ENCODE measurements at places on chromosomes 2 and 18.

- no peak for DNase-seq
Observed at GRCh38 chr18:911486-911885, 6.8 kb downstream of the ADCYAP1 start.

DNA sequence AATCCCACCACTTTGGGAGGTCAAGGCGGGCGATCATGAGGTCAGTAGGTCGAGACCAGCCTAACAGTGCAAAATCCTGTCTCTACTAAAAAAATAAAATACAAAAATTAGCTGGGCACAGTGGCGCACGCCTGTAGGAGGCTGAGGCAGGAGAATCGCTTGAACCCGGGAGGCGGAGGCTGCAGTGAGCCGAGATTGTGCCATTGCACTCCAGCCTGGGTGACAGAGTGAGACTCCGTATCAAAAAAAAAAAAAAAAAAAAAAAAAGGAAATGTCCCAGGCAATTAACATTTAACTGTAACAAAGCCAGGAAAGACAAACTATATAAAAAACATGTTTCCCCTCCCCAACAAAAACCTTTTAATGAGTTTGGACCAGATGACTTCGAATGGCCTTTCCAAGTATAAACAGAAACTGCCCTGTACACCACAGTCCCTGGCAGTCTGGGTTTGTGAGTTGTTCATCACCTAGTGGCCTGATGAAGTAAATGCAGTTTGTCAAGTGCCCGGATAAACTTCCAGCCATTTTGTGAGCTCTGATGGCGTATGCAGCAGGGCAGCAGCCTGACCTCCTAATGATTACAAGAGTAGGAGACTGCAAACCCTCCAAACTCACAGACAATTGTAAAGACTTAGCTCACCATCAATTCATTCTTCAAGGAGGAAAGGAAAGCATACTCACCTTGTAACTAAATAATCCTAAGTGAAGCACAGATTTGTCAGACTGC lies 16.6 kb upstream of the PCBP1 start:
- peak; percentile 88 for DNase-seq

DNA sequence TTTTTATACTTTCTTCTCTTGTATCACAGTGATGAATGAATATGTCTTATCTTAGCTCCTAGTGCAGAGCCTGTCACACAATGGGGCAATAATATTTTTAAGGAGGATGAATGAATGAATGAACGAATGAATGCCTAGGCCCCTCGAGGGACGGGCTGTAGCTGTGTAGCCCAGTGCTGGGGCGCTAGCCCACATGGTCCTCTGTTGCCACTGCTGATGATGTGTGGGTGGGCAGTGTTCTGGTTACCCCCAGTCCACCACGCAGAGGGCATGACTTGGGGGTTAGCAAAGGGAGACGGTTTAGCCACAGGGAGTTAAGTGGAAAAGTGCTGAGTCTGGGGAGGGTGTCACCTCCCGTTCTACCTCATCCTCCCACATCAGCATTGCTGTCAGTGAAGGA lies 134.2 kb downstream of the SMAD7 start:
- no peak for DNase-seq

GRCh38 chr2:97870396-97870843 lies 125.3 kb downstream of the TMEM131 start:
- DNase-seq = peak; percentile 93

- no peak for DNase-seq
Observed at GRCh38 chr18:38358805-38359657, 793.4 kb upstream of the CELF4 start.

- no peak for DNase-seq
Observed at GRCh38 chr18:79681484-79682387, 2.1 kb downstream of the CTDP1 start.

DNA sequence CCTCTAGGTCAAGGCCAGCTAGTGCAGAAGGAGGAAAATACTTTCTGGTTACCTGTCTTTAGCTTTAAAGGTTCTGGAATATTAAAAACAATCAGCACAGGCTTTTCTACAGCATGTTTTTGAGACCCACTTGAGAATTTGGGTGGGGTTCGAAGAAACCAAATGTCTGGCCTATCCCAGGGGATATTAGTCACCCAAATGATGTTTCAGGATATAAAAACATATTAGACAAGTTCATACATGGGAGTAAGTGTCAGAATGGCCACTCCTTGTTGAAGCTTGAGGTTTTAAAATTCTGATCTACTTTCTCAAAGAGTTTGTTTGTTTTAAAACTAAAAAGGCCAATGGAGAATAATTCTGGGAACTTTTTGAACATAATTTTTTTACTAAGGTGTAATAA lies 158.6 kb upstream of the DLX2 start:
- DNase-seq = peak; percentile 23

DNA sequence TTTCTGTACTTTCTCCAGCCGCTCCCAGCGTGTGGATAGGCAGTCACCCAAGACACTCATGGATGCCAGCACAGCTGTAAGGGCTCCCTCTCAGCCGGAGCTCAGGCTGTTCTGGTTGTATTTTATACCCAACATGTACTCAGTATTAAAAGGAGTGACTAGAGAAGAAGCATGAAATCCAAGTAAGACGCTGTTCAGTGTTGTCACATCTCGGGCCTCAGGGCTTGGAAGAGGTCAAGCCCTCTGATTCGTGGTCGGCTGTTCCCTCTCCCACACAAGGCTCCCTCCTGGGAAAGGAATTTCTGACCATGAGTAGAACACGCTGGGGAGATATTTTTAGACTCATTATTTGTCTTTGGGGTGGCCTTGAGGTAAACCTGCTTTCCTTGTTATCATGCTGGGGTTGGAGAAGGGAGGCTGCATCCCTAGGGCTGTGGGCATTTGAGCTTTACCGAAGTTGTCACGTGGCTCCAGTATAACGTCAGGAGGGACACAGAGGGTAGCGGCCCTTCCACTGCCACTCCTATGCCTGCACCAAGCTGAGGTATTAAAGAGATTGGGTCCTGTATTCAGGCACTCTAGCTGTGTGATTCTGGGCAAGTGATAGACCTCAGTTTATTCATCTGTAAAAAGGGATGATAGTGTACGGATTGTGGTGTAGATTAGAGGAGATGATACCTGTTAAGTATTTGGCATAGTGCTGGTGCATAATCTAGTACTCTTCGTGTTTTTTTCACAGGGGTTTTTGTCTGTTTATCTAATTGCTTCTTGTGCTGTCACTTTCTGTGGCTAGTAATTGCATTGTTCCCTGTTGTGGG lies 34.1 kb downstream of the HK2 start:
- DNase-seq = peak; percentile 74

DNA sequence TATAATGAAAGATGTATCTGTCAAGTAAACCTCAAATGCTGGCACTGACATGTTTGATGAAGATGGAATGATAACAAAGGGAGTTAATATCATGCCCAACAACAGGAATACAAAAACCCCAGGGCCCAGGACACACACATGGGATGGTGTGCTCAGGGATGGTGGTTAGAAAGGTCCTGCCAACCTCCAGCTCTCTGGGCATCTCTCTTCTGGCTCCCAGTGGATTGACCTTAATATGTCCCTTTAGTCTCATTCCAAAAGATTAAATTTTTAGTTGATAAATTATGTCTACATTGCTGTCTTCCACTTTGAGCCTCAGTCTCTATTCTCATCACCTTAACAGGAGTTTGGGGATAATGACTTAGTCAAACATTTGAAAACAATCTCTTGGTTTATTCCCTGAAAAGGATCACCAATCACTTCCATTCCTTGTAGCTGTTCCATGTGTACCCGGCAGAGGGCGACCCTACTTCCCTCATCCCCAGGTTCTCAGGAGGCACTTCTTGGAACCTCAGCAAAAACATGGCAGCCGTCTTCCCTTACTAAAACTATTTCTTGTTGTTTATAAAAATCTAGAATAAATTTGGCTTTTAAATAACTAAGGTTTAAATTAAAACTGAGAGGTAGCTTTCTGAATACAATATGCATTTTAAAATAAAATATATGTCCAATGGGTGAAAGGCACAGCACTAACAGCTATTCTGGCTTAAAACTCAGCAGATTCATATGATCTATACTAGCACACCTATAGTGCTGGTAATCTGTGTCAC lies 29.6 kb downstream of the MCEE start:
- DNase-seq = peak; percentile 67

DNA sequence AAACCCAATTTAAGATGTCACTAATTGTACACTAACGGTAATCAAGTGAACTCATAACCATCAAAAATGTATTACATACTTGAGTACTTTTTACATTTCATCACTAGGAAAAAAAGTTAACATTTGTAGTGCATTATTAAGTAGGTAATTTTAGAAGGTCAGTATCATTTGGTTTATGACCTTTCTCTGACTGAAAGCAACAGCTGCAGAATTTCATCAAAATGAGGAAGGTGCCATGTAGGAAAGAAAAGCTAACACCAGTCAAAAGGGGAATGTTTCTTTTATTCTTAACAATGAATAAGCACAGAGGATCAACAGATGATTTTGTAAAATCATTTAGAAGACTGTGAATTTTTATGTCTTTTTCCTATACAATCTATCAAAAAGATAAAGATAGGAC lies 79.0 kb downstream of the PIGN start:
- no peak for DNase-seq

DNA sequence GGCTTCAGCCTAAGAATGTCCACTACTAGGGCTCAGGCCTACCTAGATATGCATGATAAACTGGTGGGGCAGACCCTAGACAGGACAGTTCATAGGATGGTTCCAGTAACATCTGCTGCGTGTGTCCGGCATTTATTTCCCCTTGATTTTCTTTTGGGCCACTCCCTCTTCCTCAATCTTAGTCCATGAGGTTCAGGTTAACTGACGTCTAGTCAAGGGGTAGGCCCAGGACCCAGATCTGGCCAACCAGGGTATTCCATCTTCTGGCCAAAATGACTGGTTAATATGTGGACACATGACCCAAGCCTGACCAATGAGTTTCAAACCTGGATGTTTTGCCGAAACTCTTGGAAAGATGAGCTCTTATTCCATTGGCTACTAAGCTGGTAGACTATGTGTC lies 15.2 kb downstream of the TMEM247 start:
- no peak for DNase-seq

DNA sequence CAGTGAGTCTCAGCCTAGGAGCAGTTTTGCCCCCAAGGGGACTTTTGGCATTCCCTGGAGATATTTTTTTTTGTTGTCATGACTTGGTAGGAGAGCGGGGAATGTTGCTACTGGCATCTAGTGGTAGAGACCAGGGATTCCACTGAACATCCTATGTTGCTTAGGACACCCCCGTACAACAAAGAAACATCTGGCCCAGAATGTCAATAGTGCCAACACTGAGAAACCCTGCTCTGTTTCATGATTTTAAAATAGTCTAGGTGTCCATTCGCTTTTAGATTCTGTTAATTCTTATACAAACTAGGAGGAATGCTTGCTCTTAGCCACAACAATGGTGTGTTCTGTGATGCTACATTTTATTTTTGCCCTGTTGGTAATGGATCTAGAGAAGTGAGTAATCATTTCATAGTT lies 225.8 kb upstream of the SIX3 start:
- peak; percentile 66 for DNase-seq

- DNase-seq = no peak
Observed at GRCh38 chr2:53040536-53041229, 726.9 kb upstream of the CHAC2 start.

DNA sequence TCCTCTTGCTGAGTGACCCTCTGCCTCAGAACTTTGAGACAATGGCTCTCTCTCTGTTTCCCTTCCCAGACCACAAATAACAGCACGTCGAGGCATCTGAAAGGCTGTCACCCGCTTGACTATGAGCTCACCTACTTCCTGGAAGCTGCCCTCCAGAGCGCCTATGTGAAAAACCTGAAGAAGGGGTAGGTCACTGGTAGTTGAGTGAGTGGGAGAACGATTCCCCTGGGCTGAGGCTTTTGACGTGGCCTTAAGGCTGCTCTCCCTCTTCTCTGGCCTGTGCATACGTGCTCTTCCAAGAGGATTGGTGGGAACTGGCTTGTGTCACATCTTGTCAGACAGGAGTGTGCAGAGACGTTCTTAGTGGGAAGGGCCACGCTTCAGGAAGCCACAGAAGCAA lies 63.1 kb upstream of the MCFD2 start:
- DNase-seq = no peak

- DNase-seq = no peak
Observed at GRCh38 chr2:238168196-238169047, 9.7 kb downstream of the ERFE start.

- DNase-seq = no peak
Observed at GRCh38 chr2:216369821-216370220, 2.5 kb downstream of the MARCHF4 start.

DNA sequence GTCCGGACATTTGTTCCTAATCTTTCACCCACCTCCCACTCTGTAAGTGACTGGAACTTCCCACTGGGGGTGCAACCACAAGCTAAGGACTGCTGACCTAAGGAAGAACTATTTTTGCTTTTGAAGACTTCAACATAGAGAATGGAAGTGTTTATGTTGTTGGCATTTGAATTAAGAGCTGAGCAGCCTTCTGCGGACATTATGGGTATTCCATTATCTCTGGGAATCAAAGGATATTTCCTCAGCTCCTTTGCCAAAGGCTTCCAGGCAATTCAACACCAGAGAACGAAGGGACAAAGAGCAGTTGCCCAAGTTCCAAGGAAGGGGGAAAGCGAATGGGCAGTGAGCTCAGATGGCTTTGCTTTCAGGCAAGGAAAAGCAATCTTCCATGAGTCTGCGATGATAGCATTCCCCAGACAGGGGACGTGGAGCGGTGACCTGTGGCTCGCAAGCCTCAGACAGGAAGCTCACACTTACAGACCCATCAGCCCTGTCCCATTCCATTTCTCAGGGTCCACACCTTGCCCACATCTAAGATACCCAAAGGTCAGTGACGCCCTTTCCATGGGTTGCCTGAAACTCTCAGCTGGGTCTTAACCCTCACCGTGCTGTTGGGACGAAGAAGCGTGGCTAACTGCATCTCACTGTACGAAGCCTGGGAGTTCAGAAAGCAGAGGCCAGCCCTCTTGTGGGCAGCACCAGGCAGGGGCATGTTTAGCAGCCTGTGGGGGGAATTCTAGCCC lies 116.8 kb downstream of the COPS8 start:
- DNase-seq = no peak

GRCh38 chr18:62325806-62326645 lies 916 bp downstream of the TNFRSF11A start:
- peak; percentile 22 for DNase-seq

DNA sequence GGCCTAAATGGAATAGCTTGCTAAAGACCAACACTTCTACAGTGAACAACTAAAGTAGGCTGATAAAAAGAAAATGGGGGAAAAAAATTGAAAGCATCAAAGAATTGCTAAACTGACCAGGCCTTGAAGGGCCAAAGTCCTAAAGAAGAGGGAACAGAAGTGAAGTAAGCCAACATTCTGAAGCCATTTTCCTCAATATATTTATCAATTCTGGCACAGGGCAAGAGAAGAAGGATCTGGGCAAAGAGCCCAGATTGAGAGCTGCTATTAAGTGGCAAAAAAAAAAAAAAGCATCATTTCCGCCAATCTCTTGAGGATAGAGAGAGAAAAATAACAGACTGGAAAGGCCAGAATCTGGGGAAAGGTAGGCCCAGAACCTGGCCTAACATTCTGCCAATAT lies 25.7 kb downstream of the FANCL start:
- DNase-seq = no peak

- DNase-seq = no peak
Observed at GRCh38 chr2:128270672-128271596, 47.7 kb downstream of the HS6ST1 start.

GRCh38 chr2:236394571-236394970 lies 130.4 kb upstream of the ASB18 start:
- DNase-seq = no peak

All from ELR (cell line).